ENCODE measurements at places on chromosomes 6 and 20. TPM values are rescaled to one million over a fixed set of nuclear protein-coding genes. Genes with fewer than 3 reads are reported as not detected.

Gene VARS1
- 56.1 TPM for total RNA-seq

Gene NT5E
- total RNA-seq = 44.9 TPM

Gene VIP
- not detected for total RNA-seq

Gene DNMT3B
- 4.6 TPM for total RNA-seq

Gene TMEM200A
- total RNA-seq = not detected

Gene ZNF292
- 3.8 TPM for total RNA-seq

Gene OPN5
- not detected for total RNA-seq
